ENCODE measurements at places on chromosomes 11 and 22.

DNA sequence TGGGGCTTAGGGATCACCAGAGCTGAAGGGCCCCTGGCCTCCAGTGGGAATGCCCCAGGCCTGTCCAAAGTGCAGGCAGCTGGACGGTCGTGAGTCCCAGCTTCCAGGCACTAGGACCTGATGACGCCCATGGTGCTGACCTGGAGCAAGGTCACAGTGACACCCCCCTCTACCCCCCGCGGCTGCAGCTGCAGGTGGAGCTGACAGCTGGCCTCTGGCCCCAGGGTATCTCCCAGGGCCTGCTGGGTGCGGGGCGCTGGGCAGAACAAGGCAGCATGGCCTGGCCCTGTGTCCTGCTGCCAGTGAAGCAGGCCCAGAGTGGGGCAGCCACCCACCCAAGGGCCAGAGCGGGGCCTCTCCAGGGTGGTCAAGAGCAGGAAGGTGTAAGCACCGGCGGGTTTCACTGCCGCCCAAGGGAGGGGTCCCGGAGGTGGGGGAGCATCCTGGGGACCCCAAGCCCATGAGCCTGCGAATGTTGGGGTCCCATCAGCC lies 553 bp upstream of the TCIRG1 start:
- DNase-seq: no peak

DNA sequence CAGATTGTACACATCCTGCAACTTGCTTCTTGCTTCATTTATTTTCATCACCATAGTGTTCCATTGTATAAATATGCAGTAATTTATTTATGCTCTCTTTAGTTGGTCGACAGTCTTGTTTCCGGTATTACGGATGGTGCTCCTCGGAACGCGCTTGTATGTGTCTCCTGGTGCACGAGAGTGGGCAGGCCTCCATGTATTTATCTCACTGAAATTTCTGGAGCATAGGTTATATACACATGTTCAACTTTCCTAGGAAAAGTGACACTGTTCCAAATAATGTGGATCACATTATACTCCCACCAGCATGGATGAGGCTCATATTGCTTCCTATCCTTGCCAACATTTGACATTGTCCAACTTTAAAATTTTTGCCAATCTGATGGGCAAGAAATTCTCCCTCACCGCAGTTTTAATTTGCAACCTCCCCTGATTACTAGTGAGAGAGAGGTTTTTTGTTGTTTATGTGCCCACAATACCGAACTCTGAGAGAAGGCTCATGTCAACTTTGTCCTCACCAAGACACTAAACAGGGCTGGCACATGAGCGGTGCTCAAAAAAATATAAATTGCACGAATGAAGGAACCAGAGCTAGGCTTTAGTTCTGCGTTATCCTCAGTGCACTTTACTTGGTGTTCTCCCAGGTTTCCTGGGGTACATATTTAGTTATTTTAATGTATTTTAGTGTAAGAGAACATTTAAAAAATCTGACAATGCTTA lies 3.8 kb downstream of the CSNK2A3 start:
- DNase-seq: no peak

DNA sequence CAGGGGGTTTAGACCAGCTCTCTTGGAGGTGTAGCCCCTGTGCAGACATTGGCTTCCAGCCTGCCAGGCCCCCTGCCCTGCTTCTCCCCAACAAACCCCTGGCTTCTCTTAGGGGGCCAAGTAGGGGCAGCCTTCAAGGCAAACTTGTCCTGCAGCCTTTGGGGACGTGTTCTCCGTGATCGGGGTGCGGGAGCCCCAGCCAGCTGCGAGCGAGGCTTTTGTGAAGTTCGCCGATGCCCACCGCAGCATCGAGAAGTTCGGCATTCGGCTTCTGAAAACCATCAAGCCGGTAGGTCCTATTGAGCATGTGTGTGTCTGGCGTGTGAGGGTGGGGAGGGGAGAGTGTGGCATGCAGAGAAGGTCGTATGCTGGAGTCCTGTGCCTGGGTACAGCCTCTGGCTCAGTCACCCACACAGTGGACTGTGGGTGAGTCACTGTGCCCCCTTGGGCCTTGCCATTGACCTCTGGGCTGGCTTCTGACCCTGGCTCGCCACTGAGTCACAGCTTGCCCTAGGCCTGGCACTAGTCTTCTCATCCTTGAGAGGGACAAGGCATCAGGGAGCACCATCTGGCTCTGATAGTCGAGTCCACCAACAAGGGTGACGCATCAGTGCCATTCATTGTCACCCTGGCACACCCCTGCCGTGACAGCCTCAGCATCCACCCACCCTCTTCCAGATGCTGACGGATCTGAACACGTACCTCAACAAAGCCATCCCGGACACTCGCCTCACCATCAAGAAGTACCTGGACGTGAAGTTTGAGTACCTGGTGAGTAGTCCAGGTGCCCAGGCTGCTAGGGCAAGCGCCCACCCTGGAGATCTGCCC lies 11.4 kb downstream of the SLC16A8 start:
- DNase-seq: no peak

DNA sequence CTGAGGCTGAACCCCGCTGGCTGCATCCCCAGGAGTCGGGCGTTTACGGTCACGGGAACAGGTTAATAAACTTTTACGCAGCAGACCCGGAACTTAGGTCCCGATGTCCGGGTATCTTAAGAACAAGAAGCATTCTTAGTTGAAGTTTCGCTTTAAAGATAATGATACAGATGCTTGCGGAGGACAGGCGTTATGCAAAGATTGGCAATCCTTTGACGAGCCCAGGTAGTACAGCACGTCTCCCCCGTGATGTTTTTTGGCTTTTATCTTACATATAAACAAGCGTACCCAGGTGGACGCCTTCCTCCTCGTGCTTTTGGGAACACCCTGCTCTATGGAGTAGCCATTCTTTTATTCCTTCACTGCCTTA lies 871 bp upstream of the TOLLIP start:
- no peak for DNase-seq

GRCh38 chr11:43521471-43521870 lies 159.1 kb upstream of the HSD17B12 start:
- no peak for DNase-seq

DNA sequence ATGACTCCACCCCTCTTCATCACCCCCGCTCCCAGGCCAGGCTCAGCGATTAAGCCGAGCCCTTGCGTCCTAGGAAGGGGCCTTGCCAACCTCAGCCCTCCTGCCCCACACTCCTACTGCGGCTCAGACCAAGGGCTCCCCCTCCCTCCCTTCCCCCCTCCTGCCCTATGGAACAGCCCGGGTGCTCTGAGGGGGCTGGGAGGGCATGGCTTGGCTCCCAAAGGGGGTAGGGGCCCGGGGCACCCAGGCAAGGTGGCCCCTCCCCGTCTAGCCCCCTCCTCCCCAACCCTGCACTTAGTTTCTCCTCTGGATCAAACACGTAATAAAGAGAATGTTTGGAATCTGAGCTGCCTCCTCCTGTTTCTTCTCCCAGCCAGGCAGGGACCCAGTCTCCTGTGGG lies 6.3 kb downstream of the RCOR2 start:
- DNase-seq: no peak

- no peak for DNase-seq
These were observed 5.2 kb upstream of the TBCEL start for GRCh38 chr11:121018746-121019145.
